NCI-H774 (cell line): ENCODE measurements at places on chromosomes 4 and X.

DNA sequence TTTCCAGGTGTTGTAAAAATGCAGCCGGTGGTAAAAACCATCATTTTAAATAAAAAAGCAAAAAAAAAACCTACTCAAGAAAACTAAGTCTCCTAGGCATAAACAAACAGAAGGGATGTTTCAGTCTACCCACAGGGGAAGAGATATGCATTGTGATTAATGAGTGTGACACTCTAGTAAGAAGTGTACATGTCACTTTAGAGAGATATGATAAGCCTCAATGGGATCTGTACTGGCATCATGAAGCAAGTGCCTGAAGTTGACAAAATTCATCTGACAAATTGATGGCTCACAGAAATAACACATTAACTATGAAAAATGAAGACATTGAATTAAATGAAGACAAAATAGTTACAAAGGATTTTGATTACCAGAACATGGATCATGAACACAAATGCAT is 162.7 kb downstream of the NPFFR2 start:
- no peak for DNase-seq

DNA sequence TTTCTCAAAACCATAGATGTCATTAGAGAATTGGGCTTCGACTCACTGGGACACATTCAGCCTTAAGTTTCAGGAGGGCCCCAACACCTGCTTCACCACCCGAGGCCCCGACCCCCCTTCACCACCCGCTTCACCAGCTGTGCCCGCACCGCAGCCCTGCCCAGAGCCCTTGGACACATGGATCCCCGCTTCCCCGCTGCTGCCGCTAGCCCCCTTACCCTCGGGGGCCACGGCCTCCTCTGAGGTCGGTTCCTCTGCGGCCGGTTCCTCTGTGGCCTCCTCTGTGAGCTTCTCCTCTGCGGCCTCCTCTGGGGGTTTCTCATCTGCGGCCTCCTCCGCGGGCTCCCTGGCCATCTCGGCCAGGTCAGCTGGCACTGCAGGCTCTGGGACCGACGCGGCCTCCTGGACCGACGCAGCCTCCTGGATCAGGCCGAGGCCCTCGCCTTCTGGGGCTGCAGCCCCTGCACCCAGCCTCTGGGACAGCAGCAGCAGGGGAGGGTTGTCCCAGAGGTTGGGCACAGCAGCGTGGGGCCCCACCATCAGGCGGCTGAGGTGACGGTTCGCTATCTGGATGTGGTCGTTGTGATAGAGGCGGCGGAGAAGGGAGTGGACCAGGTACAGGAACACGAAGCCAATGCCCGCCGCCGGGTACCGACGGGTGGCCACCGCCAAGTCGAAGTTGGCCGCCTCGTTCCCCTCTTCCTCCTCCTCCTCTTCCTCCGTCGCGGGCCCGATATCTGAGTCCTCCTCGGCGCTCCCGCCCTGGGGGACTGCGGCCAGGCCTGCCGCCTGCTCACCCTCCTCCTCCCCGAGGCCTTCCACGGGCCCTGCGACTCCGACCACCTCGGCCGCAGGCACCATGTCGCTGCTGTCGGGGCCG is 748 bp downstream of the CT47B1 start:
- no peak for DNase-seq

GRCh38 chr4:148292686-148293085 is 149.5 kb downstream of the NR3C2 start:
- no peak for DNase-seq

- DNase-seq: no peak
Observed at GRCh38 chr4:10259976-10260375, 143.4 kb upstream of the WDR1 start.

- no peak for DNase-seq
Observed at GRCh38 chr4:159129814-159130550, 27.1 kb downstream of the RAPGEF2 start.

DNA sequence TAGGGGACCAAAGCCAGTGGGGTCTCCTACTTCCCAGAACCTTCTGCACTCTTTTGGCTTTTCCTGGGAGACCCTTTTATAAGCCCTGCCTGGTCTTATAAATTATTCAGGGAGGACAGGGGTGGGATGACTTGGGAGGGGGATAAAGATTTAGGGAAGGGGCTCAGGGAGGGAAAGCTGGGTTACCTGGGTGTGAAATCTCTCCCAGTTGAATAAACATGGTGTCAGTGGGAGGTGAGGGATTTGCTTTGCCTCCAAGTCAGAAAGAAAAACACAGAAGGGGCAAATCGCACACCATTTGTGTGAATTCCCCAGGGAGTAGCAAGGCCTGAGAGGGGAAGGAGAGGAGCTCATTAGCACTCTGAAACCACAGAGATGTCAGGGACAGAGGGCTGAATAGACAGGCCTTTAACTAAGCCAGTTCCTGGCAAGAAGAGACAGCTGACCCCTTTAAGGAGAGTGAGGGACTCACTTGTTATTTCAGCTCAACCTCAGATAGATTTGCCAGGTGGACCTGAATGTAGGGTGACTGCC is at the start of gene RIPPLY1:
Gene RIPPLY1 (minus strand): TSS at position 51 of the 534 bp plus-strand sequence. CDS start 54 bp downstream, outside the sequence.
- no peak for DNase-seq

- DNase-seq: no peak
Observed at GRCh38 chrX:40083120-40083978, 14.4 kb downstream of the BCOR start.

DNA sequence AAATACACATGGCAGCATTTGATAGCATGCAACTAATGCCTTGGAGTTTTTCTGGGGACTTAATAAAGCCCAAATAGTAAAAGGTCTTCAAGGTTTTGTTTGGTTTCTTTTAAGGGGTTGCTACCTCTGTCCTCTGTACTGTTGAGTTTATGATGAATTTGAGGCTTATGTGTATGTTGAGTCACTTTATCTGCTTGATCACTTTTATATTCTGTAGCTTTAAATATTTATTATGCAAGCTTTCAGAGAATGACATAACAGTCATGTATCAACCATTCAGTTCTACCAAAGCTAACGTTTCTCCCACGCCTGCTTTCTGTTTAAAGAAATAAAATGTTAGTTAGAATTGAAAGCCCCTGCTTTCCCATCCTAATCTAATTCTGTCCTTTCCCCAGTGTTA is 122.2 kb downstream of the NHS start:
- DNase-seq: no peak

GRCh38 chr4:55546756-55547465 is at the start of gene CLOCK:
CLOCK (minus strand) TSS chr4:55546909; CDS start chr4:55482785, 64,124 bp downstream.
- peak; percentile 88 for DNase-seq

DNA sequence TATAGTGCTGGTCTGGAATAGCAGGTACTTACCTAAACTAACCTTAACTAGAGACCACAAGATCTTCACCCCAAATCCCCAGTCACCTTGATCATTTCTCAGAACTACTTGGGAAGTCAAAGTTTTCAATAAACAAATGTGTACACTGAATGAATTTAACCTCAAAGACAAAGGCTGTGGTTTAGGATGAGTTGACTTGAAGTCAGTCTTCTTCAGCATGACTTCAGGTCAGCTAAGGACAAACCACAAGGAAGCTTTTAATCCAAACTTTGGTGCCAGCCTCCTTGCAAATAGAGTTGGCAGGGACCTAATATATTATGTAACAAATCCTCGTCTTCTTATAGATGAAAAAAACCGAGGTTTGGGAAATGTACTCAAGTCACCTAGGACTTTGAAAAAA is 21.2 kb upstream of the VCX2 start:
- DNase-seq: no peak

- no peak for DNase-seq
Observed at GRCh38 chrX:2627272-2627867, 63.7 kb upstream of the CD99 start.

- DNase-seq: no peak
Observed at GRCh38 chrX:52425775-52426174, 57.0 kb downstream of the XAGE2 start.

GRCh38 chrX:14697451-14697850 is 168.1 kb downstream of the GLRA2 start:
- DNase-seq: no peak

DNA sequence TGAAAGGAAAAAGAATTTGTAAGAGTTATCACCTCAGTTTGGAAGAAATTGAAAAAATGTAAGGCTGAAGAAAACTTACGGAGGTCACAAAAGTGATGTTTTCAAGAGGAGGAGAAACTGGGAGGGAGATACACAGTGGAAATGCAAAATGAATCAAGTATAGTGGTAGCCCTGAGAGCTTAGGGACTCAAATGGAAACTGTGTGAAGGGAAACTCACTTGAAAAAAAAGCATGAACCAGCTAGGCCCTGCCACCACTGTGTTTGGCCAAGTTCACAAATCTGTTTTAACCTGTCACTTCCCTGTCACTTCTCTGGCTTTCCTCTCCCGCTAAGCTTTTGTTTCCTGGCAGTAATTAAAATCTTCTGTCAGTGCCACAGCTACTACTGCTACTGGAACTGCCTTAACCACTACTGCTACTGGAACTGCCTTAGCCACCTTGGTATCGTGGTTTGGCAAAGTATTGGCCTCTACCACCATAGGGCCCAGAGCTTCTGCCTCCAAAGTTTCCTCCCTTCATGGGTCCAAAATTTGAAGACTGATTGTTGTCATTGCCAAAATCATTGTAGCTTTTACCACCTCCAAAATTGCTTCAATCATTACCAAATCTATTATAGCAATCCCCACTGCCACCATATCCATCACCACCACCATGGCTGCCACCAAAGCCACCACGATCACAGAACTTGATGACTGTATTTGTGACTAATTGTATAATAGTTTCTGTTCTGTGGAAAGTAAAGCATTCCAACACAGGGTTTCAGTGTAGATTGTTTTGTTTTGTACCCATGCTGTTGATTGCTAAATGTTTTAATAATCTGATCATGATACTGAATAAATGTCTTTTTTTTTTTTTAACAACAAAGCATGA is 41.5 kb downstream of the SMARCA5 start:
- no peak for DNase-seq

DNA sequence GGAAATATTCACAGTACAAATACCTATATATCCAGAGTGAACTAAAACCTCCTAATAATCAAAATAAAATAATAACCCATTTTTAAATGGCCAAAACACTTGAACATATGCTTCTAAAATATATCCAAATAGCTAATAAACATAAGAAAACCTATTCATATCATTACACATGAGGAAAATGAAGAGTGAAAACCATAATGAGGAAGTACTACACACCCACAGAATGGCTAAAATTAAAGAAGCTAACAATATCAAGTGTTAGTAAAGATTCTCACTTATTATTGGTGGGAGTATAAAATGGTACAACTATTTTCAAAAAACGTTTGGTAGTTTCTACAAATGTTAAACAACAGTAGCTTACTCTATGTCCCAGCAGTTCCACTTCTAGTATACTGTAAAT is 92.1 kb downstream of the KLHL13 start:
- no peak for DNase-seq

- peak; percentile 51 for DNase-seq
Observed at GRCh38 chr4:87559090-87559837, 30.1 kb upstream of the SPARCL1 start.

GRCh38 chrX:104961926-104962325 is 258.6 kb downstream of the TEX13A start:
- no peak for DNase-seq

GRCh38 chr4:24720436-24720835 is 74.9 kb upstream of the SOD3 start:
- DNase-seq: no peak

- no peak for DNase-seq
Observed at GRCh38 chr4:33045334-33045733, 2325.2 kb downstream of the PCDH7 start.

DNA sequence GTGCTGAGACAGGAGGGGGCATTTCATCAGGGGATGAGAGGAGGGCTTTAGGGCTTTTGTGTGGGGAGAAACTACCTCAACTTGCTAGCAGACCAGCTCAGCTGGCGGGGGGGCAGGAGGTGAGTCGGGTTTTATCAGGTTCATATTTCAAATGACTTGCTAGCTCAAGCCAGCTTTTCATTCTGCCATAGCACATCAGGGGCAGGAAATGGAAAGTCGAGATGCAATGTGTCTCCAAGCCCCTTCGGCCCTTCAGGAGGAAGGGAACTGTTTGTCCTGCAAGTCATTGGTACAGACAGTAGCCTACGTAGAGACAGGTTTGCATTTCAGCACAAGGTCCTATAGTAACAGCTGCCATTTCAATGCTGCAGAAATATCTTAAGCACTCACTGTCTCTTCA is 194.1 kb downstream of the PTTG2 start:
- no peak for DNase-seq

DNA sequence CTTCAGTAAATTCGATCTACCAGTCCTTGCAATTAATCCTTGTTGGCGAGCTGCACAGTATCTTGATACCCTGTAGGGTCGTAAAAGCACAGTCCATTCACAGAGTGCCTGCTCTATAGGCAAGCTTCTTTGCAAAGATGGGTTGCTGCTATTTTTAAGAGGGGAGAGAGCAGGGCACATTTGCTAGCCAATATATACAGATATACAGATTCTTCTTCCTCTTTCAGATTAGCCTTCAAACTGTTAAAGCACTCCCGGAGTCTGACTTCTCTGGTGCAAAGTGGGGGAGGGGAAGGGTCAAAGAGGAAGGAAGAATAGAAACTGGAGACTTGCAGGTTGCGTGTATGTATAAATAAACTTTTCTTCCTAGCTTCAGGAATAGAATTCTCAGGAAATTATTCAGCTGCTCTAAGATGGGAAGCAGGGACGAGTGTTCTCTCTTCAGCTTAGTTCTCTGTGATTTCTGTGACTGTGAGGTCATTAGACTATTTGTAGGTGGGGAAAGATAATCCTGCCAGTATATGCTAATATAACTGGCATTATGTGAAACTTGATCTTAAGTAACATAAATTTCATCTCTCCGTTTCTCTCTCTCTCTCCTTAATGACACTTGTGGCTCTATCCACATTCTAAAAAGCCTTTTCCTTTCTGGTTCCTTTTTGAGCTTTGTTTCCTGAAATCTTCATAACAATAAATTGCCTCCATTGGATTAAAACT is at the start of gene CYSLTR1:
Gene CYSLTR1 (minus strand): TSS at position 242 of the 717 bp plus-strand sequence. CDS start 53,865 bp downstream, outside the sequence.
- no peak for DNase-seq
